ENCODE measurements at places on chromosomes 3 and 15. TPM values are rescaled to one million over a fixed set of nuclear protein-coding genes. Genes with fewer than 3 reads are reported as not detected.

Gene TMC3
- not detected for total RNA-seq

Gene IL5RA
- total RNA-seq = not detected

Gene CYP1A1
- total RNA-seq = not detected

Gene MB21D2
- total RNA-seq = 18.7 TPM

Gene AGBL1
- not detected for total RNA-seq

Gene AHSG
- not detected for total RNA-seq

Gene CPLX3
- total RNA-seq = not detected

Gene SELENOS
- 114 TPM for total RNA-seq

Gene GHRL
- total RNA-seq = 0.25 TPM

Gene GCHFR
- 1.6 TPM for total RNA-seq

Gene FBXO40
- under 0.01 TPM for total RNA-seq

Gene SNTN
- total RNA-seq = not detected

Gene MYH15
- total RNA-seq = 0.62 TPM
